ENCODE measurements at places on chromosomes 11 and 22.

DNA sequence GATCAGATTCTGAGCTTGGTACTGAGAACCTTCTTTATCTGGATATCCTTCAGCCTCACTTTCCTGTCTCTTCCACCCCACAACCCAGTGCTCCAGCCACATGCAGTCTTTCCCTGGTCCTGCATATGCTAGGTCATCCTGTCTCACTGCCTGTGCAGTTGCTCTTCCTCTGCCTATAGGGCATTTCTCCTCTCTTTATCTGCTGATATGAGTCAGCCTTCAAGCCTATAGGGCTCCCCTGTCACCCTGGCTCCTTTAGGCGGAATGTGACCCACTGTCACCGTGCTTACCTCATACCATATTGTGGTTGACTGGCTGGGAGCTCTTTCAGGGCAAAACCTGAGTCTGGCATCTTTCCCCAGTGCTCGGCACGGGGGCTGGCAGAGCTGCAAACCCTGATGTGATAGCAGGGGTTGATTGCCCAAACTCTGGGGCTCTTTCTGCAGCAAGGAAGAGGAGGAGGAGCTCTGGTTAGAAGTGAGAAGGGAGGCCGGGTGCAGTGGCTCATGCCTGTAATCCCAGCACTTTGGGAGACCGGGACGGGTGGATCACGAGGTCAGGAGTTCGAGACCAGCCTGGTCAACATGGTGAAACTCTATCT, 26.3 kb downstream of the MEI1 start:
- no peak for DNase-seq

GRCh38 chr22:43255299-43255698, 68.4 kb upstream of the TTLL12 start:
- DNase-seq: no peak

DNA sequence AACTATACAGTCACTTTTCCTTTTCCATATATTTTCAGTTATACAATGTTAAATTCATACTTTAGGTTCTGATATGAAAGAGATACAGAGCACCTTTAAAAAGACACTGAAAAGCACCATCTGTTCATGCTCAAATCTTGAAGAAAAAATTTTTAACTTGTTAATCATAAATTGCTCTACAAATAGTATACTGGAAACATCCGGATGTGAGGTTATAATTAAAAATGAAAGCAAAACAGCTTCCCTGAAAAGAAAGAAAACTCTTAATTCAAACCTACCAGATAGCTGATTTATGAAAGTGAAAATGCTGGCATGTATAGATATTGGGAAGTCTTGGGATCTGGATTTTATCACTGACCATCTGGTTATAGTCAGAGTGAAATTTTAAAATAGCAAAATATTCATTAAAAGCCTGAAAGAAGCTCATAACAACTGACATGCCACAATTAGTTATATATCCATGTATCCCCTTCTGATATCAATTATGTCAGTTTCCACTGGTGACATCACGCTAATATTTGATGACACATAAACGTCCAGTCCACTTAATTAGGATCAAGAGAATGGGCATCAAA, 740.0 kb downstream of the DLG2 start:
- DNase-seq: no peak

DNA sequence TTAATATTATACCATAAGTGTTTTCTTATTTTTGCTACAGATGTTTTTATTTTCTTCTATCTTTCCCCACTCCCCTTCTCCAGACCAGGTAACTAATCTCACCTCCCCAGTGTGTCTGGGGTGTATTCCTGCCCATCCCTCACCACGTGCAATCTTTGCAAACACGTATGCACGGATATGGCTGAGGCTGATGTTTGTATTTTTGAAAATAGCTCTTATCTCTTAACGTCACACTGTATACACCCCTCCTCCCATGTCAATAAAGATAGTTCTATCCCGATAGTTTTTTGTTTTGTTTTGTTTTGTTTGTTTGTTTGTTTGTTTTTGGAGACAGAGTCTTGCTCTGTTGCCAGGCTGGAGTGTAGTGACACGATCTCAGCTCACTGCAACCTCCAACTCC, 127.5 kb downstream of the FBXO7 start:
- DNase-seq: no peak

GRCh38 chr22:24138649-24139420, 42.5 kb upstream of the SUSD2 start:
- DNase-seq: no peak

- DNase-seq: no peak
Observed at GRCh38 chr22:25704701-25705100, 37.3 kb upstream of the MYO18B start.

GRCh38 chr11:66950112-66950535, 8.1 kb downstream of the PC start:
- DNase-seq: no peak

DNA sequence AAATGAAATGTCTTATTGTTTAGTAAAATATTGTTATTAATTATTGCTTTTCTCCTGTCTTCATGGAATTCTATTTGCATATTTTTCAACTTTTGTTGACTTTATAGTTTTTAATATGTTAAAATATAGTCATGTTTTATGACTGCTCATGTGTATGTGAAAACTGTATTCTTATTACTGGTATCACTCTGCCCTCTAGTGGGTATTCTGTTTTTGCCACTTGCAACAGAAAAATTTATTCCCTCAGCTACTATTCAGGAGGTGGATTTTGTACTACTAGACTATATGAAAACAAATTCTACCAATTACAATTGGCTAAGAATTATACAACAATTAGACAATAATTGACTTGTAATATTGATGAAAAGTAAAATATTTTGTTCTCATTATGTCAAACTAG, 45.0 kb downstream of the OR4C6 start:
- no peak for DNase-seq

GRCh38 chr11:122277493-122277892, 161.5 kb upstream of the BLID start:
- DNase-seq: no peak

DNA sequence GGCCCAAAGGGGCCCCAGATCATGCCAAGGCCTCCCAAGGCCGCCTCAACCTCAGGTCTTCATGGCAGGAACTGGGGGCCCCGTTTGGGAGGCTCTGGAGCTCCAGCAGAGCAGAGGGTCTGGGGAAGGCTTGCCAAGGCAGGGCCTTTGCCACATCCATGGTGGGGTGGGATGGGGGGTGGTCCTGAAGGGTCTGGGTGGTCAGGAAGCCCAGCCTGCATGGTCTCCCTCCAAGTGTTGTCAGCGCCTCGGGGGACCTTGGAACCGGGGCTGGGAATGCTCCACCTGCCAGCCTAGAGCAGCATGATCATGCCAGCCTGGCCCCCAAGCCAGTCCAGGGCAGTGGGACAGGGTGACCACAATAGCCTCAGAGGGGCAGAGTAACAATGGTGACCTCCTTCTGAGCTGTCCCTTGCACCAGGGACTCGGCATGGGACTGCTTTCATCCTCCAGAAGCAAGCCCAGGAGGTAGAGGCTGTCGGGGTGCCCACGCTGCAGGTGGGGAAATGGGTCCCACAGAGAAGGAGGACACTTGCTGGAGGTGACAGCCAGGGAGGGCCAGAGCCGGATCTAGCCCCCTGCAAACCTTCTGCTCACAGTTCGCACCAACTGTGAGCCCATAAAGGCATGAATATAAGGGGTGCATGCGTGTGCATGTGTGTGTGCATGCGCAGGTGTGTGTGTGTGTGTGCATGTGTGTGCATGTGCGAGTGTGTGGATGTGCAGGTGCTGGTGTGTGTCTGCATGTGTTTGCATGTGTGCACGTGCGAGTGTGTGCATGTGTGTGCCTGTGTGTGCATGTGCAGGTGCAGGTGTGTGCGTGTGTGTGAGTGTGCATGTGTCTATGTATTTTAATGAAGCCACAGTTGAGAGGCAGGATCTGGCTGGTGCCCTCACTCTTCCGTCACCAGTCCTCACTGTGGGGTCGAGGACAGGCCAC, 63.8 kb downstream of the MYEOV start:
- no peak for DNase-seq

DNA sequence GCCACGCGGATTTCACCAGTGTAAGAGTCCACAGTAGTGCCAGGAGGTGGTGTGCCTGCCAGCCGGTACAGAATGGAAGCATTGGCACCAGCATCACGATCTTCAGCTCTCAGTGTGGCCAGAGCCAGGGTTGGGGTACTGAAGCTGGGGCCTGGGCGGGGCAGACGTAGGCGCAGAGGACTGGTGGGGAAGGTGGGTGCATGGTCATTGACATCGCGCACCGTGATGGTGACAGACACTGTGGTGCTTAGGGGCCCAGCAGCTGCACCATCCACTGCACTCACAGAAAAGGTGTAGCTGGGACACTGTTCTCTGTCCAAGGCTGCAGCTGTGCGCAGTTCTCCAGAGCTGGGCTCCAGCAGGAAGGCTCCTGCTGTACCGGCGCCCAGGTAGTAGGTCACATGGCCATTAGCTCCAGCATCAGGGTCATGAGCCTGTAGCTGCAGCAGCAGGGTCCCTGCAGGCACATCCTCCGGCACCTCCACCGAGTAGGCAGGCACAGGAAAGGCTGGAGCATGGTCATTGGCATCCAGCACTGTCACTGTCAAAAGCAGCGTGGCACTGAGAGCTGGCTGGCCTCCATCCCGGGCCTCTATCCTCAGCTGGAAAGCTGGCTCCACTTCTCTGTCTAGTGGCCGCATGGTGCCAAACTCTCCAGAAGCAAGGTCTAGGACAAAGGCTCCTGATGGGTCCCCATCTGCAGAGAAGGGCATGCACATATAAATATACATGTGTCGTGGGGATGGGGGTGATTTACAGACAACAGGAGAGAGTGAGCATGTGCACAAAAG, 7.9 kb upstream of the TPP1 start:
- DNase-seq: no peak
